ENCODE measurements at places on chromosomes 12 and 14. TPM values are rescaled to one million over a fixed set of nuclear protein-coding genes. Genes with fewer than 3 reads are reported as not detected.

GRCh38 chr12:52156311-52156710, 35.5 kb downstream of the KRT80 start:
- no peak for DNase-seq

- no peak for DNase-seq
These were observed 368.0 kb downstream of the CCDC91 start for GRCh38 chr12:28558250-28558649.

- no peak for DNase-seq
These were observed 464.9 kb downstream of the RPS29 start for GRCh38 chr14:49121246-49121645.

DNA sequence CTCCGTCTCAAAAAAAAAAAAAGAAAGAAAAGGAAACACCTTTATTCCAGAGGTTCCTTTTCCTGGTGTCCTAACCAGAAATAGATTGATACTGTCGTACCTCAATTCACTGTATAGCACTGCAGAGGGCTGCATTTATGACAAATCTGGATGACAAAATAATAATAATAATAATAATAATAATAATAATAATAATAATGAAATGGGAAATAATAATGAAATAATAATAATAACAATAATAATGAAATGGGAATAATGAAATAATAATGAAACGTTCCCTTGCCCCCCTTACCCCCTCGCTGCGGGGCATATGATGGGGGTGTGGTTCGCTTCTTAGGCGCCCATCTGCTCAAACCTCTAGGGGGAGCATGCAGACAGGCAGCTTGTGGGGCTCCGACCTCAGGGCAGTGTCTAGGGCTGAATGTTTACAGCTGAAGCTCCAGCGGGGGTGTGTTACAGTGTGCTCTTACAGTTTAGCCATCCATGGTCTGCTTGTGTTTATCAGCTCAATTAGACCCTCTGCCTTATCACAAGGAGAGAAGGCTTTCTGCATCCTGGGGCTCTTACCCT, 1088.3 kb upstream of the SEL1L start:
- DNase-seq: no peak

DNA sequence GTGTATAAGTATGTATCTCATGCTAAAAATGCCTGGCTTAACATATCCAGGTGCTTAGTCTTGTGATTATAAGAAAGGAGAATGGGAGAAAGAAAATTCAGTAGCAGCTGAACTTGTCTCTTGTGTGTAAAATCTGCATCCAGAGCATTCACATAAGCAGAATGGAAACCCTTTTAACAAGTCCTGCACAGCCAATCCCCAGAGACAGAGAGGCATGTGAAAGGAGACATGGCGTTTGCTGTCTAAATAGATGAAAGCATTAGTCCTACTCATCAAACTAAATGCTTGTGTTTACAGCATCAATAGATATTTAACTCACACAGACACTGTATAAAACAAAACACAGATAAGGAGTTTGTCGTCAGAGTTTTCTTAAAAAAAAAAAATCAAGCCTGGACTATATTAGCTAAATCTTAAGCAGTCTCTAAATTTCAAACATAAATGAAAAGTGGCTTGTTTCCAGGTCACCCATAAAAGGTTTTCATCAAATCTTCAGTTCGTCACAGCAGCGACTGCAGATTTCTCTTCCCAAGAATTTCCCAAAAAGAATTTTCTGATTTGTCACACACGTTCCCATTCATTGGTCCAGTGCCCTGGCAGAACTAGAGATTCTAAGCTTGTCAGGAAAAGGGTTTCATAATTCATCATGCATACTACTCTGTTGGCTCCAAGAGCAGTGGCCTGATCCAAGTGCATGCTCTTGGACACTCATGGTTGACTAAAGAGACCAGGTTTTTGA, 249.2 kb downstream of the BTG1 start:
- no peak for DNase-seq

DNA sequence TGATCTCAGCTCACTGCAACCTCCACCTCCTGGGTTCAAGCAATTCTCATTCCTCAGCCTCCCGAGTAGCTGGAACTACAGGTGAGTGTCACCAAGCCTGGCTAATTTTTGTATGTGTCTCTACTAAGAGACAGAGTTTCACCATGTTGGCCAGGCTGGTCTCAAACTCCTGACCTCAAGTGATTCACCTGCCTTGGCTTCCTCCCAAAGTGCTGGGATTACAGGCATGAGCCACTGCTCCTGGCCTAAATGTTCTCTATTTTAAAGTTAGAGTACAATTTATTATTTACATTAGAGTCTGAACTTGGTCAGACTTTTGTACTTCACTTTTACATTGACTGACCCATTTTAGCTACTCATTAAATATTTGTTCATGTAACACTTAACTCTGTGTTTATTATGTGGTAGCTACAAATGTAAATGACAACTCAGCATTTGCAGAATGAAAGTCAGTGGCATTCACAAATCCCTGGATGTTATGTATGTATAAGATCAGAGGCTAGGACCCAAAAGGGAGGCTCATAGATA, 409.6 kb downstream of the APAF1 start:
- DNase-seq: no peak

GRCh38 chr14:28661171-28661772, 105.3 kb upstream of the FOXG1 start:
- DNase-seq: no peak

DNA sequence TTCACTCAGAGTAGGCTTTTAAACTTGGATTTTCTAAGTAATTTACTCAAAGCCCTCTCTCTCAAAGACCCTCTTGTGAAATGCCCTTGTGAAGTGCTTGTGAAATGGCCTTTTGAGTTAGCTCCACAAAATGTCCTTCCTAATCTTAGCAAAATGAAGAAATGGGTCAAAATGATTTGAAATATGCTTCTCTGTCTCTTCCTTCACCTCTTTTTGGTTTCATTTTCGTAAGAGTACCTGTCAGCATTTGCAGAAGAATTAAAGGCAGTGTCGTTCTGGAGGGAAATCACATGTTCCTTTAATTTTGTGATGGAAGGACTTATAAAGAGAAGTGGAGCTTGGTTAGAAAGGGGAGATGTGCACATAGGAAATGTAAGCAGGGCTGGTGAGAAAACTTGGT, 93.7 kb downstream of the HMGA2 start:
- no peak for DNase-seq

The ACSM4 gene
- total RNA-seq: not detected

All from neural crest cell (in vitro differentiated cells).